ENCODE measurements at places on chromosomes 2 and 18.

GRCh38 chr2:226798422-226799210, 1.0 kb downstream of the IRS1 start:
- peak; percentile 60 for DNase-seq

DNA sequence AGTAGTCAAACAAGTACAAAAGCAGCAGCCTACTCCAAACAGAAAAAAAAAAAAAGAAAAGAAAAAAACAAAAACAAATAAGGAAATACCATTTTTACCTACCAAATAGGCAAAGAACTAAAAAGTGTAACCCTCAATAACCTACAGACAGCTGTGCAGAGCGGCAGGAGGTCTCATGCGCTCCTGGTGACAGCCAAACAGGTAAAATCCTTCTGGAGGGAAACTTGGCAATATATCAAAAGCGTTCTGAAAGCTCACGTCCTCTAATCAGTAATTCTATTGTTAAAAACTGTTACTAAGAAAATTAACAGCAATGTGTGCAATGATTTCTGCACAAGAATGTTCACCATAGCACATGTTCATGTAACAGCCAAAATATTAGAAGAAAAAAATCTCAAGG, 105.6 kb downstream of the AFF3 start:
- no peak for DNase-seq

- DNase-seq = no peak
These were observed 42.2 kb downstream of the COL3A1 start for GRCh38 chr2:189016311-189016861.

DNA sequence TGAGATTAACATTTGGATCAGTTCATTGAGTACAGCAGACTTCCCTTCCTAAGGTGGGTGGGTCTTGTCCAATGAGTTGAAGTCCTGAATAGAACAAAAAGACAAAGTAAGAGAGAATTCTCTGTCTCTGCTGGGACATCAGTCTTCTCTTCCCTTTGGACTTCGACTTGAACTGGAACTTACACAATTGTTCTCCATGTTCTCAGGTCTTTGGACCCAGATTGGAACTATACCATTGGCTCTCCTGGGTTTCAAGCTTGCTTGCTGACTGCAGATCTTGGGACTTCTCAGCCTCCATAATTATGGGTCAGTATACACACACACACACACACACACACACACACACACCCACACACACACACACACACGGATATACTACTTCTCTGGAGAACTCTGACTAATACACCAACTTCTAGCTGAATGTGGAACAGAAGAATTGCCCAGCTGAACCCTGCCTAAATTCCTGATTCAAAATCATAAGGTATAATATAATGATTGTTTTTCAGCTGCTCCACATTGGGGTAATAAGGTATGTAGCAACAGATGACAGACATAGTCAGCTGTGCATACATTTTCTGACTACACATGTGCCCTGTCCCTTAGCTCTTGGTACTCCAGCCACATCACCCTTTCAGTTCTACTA, 214.0 kb downstream of the TGIF1 start:
- no peak for DNase-seq

DNA sequence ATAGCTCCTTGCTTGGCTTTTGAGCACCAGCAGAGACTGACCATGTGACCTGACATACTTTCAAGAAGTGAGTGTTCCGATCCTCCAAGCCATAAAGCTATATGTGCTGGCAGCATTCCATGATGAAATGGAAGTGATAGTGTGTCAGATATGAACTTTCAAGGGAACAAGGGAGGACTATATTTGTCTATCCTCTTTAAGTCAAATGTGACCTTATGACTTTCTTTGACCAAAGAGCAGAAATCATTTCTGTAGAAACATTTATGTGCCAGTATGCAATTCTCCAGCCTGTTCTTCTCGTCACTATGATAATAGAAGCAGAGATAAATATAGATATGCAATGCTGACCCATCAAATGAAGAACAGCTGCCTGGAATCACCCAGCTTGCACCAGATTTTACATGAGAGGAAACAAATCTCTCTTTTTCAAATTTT, 14.4 kb downstream of the HYCC2 start:
- DNase-seq = peak; percentile 12

GRCh38 chr2:157903626-157904025, 27.5 kb upstream of the ACVR1 start:
- DNase-seq = no peak

DNA sequence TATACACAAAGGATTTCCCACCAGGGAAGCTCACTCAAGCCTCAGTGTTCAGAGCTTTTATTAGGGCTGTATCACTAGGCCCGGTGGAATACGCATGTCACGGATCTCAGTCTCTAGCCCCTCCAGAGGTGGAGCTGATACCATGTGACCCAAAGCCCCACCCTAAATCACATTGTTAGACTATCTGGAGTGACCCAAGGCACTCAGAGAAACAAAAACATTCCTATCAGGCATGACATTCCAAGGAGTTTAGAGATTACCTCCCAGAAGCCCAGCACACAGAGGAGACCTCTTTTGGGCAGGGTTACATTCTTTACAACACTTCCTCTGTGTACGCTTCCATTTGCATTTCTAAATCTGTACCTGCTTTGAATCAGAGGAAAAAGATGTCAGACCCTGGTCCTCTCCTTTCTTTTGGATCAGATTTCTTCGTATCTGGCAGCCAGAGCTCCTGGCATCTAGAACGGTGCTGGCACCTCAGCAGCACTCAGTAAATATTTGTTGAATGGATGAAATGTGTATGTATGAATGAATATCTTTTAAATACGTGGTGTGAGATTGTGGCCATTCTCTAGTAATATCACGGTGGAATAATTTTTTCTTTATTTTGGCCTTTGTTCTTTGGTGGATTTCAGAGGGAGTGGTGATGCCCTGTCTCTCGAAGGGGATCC, 37.7 kb upstream of the SMAD2 start:
- DNase-seq = peak; percentile 78

DNA sequence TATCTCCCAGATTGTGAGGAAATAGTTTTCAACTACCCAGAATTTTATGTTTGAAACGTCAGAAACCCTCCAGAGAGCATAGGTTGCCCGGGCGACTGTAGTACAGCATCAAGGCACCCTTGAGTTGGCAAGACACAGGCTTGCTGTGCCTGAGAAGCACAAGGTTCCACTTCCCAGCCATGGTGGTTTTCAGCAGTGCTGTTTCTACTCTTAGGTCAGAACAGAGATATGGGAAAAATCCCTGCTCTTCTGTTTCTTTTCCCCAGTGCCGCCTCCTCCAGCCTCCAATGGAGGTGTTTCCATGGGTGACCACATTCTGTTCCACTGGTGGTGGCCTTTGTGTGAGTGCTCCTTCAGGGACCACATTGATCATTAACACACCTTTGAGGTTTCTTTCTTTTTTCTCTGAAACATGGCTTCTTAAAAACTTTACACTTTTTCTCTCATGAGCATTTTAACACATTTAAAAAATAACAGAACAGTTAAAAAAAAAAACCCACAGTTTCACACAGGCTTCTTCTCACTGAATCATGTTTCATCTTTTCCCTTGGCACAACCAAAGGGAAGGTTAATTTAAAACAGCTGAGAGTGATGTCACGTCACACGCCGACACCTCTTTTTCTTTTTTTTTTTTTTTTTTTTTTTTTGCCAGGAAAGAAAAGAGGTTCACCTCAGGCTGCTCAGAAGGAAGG, 229.3 kb upstream of the HDAC4 start:
- DNase-seq = peak; percentile 71

DNA sequence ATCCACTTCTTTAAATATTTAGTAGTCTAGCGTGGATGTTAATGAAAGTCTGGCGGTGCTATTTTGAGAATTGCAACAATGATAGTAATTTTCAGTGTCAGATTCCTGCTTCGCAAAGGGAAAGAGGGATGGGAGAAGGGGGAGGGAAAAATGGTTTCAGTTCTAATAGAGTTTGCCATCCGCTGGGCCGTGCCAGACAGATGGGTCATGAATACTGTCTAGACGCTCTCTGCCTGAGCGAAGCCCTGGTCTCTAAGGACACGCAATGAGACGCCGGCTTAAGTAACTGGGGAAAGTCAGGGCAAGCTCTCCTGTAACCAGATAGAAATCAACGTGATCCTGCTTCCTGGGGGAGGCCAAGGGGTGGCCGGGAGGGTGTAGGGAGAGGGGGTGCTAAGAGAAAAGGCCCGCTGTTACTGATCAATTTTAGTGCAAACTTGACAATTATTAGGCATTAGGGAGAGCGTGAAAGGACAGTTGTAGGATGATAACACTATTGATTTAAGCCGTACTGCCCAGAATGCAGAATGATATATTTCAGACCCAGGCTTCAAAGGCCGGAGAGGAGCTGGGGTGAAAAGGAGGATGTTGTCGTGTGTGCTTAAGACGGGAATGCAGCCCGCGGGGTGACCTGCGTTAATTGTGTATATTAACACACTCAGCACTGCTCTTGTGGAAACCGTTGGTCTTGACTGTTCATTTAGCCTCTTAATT, 229.2 kb downstream of the LDLRAD4 start:
- DNase-seq = peak; percentile 97

DNA sequence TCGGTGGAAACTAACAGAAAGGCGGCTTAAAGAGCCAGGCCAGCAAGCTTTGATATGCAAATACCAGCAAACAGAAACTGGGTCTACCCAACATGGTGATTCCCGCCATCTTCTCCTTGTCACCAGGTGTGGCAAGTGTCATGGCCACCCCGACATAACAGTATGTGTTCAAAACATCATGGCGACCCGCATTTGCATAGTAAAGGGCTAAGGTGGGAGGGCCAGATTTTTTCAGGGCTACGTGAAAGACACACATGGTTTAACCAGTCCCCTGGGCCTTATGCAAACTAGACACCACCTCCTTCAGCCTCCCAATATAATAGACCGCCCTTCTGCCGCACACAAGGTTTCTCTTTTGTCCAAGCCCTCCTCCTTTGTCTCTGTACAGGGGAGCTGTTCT, 260.4 kb downstream of the METTL4 start:
- DNase-seq = no peak

- no peak for DNase-seq
These were observed 507 bp downstream of the RTKN start for GRCh38 chr2:74441170-74441689.

DNA sequence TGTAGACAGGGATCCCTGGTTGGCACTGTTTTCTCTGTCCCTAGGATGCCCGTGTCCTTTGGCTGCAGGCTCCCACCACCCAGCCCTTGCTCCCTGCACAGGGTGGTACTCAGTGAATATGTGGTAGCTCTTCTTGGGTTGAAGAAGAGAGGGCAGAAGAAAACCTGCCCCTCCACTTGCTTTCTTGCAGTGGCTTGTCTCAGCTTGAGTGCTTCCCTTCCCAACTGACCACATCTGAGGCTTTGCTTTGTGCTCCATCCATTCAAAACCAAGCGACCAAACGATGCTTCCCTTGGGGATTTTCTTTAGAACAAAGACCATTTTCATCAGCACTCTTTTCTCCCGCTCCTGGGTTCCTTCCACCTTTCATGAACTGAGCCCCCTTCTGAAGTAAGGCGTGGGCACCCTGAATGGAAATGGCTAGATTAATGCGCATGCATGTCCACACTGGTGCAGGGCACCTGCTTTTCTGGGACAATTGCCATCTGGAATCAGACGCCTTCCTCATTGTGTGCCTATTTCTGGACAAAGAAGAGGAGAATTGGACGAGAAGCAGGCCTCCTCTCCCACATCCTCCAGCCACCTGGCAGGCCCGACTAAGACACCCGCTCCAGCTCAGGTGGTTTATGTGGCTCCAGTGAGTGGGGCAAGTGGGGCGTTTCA, 59.1 kb downstream of the ARL4C start:
- DNase-seq = no peak

DNA sequence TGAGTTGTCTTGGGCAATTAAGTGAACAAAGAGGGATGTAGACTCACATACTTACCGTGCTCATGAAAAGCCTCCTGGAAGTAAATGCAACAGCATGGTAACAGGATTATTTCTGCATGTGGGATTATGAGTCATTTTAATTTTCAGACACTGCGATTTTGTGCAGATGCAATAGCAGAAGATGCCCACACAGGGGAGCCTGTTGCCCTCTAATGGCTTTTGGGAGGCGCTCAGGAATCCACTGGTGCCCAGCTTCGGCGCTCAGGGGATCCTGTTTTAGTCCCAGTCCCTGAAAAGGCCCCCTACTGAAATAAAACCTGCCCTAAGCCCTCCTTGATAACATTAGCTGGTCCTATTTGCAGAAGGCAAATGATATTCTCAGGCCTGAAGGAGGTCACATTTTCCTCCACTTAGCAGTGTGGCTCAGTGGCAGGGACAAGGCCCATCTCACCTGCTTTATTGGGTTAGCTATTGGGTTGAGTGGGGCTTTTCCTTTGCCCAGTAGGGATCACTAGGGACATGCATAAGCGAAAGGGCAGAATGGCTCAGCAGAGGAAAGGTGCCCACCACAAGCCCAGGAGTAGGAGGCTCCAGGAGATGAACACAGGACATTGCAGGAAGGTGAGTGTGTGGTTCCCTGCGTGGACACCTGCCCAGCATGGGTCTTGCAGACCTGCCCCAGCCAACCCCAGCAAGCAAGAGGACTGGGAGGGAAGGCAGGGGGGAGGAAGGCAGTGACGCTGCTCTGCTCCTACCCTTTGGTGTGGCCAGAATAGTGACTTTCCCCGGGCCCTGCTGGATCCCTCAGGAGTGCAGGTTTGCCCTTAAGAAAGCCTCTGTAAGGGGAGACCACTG, 26.5 kb upstream of the KCNS3 start:
- peak; percentile 72 for DNase-seq

DNA sequence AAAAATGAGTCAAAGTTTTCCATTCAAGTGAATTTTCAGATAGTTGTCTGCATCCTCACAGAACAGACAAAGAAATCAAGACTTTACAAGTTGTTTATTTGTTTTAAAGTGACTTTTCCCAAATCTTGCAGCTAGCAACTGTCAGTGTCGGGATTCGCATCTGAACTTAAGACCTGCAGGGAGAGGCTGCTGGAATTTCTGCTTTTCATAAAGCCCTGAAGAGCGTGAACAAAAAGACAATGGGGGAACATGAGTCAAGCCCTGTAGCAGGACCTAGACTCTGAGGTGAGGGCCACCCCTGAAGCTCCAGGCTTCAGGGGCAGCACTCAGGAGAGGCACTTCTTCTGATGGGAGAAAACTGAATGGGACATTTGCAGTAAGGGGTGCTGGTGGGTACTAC, 108.2 kb upstream of the CTAGE1 start:
- no peak for DNase-seq

- no peak for DNase-seq
These were observed 525.9 kb upstream of the ZNF804A start for GRCh38 chr2:184072470-184072869.

DNA sequence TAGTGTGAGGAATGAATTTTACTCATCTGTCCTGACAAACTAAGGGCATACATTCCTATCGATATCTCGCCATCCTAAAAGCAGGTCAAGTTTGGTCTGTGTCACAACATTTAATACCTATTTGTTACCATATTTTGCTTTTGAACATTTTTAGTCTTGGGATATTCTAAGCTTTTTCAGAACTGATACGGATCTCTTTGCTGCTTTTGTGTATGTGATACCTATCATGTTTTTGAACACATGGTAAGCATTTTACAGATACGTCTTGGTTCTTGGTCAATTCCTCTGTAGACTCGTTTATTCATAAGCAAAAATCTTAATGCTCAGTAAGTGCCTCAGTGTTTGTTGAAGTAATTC, 592 bp downstream of the ZNF397 start:
- no peak for DNase-seq

GRCh38 chr2:179677077-179677688, 184.2 kb downstream of the ZNF385B start:
- DNase-seq = no peak

All from fibroblast of skin of scalp (primary cell).